RPMI8226 (cell line): ENCODE measurements at places on chromosomes 7 and 10.
A peak's percentile ranks its signal among the peaks of the same experiment; 100 is the strongest.

GRCh38 chr7:4797858-4798705, 22.7 kb downstream of the AP5Z1 start:
- peak; percentile 66 for DNase-seq

GRCh38 chr10:90462749-90463470, 394.9 kb downstream of the HTR7 start:
- DNase-seq, result no peak

DNA sequence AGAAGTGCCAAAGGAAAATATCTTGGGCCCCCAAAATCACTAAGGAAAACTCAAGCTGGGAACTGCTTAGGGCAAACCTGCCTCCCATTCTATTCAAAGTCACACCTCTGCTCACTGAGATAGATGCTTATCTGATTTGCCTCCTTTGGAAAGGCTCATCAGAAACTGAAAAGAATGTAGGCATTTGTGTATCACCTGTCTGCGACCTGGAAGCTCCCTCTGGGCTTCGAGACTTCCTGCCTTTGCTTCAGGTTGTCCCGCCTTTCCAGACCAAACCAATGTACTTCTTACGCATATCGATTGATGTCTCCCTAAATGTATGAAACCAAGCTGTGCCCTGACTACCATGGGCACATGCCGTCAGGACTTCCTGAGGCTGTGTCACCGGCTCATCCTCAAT, 14.5 kb upstream of the LRRC72 start:
- no peak for DNase-seq

- DNase-seq, result no peak
Observed at GRCh38 chr10:75363431-75363830, 38.1 kb downstream of the ZNF503 start.

DNA sequence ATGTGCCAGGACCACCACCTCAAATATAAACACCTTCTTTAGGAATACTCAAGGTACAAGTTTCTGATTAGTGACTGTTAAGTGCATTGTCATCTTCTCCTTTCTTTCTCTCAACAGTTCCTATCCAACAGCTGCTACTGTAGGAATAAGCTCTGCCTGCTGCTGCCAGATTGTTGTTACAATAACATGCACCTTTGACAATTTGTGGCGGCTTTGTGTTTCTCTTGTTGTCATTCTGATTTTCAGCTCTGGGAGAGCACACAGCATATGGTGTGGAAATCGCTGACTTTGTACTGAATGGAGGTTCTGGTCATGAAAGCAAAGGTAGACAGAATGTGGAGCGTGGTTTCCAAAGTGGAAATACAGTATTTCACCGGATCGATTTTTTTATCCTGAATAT, 182.8 kb downstream of the SEC23IP start:
- no peak for DNase-seq

- DNase-seq, result peak; percentile 68
Observed at GRCh38 chr7:10940704-10941355, 32.8 kb upstream of the PHF14 start.

GRCh38 chr7:13822678-13823077, 166.8 kb downstream of the ETV1 start:
- DNase-seq, result no peak
